ENCODE measurements at places on chromosomes 13 and 19. TPM values are rescaled to one million over a fixed set of nuclear protein-coding genes. Genes with fewer than 3 reads are reported as not detected.

MAP2K7 gene
- total RNA-seq, result 2.9 TPM

ZNF100 gene
- total RNA-seq, result 4.0 TPM

ZNF536 gene
- total RNA-seq, result 0.41 TPM

FLT3LG gene
- total RNA-seq, result 2.6 TPM

ACTMAP gene
- total RNA-seq, result 0.39 TPM

NEK5 gene
- not detected for total RNA-seq
